Activated CD4-positive, alpha-beta T cell treated with anti-CD3 and anti-CD28 coated beads, Interleukin-10, Interleukin-2, amounts not matched to agents 100 ng/mL and 50 ng/mL, durations not matched to agents 16 hours and 8 hours (primary cell): ENCODE measurements at places on chromosomes 12 and 14.

- no peak for DNase-seq
Observed at GRCh38 chr12:51373187-51373586, 18.0 kb downstream of the GALNT6 start.

GRCh38 chr12:68180792-68181744 lies 21.5 kb upstream of the IFNG start:
- DNase-seq: peak; percentile 89

GRCh38 chr14:24659916-24660570 lies 26.1 kb upstream of the GZMB start:
- DNase-seq: peak; percentile 67

GRCh38 chr14:105865904-105866840 lies 339.8 kb downstream of the TMEM121 start:
- no peak for DNase-seq

- DNase-seq: no peak
Observed at GRCh38 chr12:76915361-76916169, 36.7 kb upstream of the CSRP2 start.

GRCh38 chr14:69572030-69572840 lies 2.4 kb downstream of the CCDC177 start:
- no peak for DNase-seq

DNA sequence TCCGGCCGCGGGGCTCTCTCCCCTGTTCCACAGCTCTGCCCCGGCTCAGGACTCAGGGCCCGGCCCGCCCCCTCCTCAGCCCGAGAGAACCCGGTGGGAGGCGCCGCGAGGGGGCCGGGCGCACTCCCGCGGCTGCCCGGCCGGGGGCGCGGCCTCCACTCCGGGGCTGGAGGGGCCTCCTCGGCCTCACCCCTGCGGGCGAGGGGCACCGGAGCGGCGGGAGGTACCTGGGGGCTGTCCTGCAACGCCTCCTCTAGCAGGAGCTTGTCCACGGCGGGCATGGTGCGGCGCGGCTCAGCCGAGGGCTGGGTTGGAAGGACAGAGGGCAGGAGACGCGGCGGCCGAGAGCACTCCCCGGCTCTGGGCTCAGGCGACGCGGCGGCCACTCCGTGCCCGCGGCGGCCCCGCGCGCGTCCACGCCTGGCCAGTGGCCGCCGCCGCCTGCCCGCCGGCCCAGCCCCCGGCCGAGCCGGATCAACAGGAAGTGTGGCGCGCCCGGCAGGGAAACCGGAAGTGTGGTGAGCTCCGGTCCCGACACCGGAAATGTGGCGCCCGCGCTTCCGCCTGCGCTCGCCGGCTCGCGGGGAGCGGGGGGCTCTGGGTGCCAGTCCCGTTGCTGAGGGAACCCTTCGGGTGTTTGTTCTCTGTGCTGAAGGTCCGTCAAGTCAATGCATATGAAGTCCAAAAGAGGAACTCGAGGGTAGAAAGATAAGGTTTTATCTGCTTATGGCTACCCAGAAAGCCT lies at the start of gene APPL2:
Gene APPL2, minus strand, starts transcription at position 443 of the 745 bp plus-strand sequence. Its CDS starts 162 bp downstream, at position 281.
- peak; percentile 90 for DNase-seq

GRCh38 chr12:38915429-38916182 lies 10.2 kb upstream of the CPNE8 start:
- DNase-seq: no peak

DNA sequence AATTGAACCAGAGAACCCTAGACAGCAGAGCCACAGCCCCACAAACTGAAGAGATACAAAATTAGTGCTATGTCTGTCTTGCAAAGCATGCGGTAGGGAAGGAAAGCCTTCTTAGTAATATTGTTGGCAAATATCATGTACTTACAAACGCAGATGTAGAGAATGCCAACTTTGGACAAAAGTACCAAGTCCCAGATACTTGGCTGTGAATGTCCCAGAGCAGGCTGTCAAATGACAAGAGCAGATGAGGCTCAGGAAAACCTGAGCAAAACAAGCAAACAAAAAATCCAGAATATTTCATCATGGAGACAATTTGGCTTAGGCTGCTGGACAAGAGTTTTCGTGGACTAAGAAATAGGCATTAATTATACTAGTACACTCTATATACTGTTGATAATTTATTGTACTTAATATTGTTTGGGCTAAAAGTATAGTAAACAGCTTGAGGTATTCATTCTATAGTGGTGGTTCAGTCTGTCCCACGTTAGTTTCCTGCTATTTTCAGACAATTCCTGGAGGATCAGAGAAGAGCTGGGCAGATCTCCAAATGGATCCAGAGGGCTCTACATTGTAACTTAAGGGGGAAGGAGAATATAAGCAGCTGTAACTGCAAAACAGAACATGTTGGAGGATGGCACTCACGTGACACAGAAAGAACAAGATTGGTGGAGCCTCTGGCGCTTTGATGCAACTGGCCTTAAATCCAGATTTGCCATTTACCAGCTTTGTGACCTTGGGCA lies 329.8 kb downstream of the ATP23 start:
- DNase-seq: no peak

- DNase-seq: peak; percentile 40
Observed at GRCh38 chr12:109385339-109386058, 37.8 kb downstream of the MYO1H start.

GRCh38 chr14:33510063-33510481 lies 440.8 kb downstream of the EGLN3 start:
- no peak for DNase-seq
